Activated CD4-positive, alpha-beta T cell treated with anti-CD3 and anti-CD28 coated beads for 36 hours (primary cell): ENCODE measurements at places on chromosomes 7 and 10.

- H3K27ac ChIP-seq, result peak overlapping the region; percentile 6
- no peak for DNase-seq
- no peak overlapping the region for H3K4me3 ChIP-seq
- H3K4me1 ChIP-seq, result peaks cover 27% of the 10 kb centered on the region
Measured at GRCh38 chr10:97217299-97217698, 31.5 kb upstream of the SLIT1 start.

- no peak overlapping the region for H3K4me3 ChIP-seq
- no peak overlapping the region for H3K27ac ChIP-seq
- peaks cover 20% of the 10 kb centered on the region for H3K27me3 ChIP-seq
- H3K4me1 ChIP-seq, result peaks cover 6% of the 10 kb centered on the region
- DNase-seq, result peak; percentile 24
- no peaks in the 10 kb centered on the region for H3K36me3 ChIP-seq
Measured at GRCh38 chr10:10600004-10600403, 417.7 kb upstream of the CELF2 start.

DNA sequence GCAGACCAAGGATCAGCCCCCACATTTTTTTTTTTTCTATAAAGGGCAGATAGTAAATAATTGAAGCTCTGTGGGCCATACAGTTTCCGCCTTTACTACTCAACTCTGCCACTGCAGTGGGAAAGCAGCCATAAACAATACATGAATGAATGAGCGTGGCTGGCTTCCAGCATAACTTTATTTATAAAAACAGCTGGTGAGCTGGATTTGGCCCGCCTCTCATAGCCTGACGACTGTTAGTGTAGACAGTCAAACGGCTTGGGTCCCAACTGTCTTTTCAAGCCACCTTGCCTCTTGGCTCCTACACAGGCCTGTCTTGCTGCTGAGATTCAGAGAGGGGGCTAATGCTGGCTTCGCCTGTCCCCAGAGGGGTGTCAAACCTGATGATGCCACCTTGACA is 169.8 kb upstream of the GPR26 start:
- peaks cover 17% of the 10 kb centered on the region for H3K27me3 ChIP-seq
- H3K4me1 ChIP-seq, result no peaks in the 10 kb centered on the region
- H3K27ac ChIP-seq, result no peak overlapping the region
- no peak for DNase-seq

- no peaks in the 10 kb centered on the region for H3K36me3 ChIP-seq
- no peaks in the 10 kb centered on the region for H3K4me1 ChIP-seq
- no peaks in the 10 kb centered on the region for H3K27me3 ChIP-seq
- H3K4me3 ChIP-seq, result no peak overlapping the region
Measured at GRCh38 chr10:79158402-79159097, 89.8 kb downstream of the ZMIZ1 start.

DNA sequence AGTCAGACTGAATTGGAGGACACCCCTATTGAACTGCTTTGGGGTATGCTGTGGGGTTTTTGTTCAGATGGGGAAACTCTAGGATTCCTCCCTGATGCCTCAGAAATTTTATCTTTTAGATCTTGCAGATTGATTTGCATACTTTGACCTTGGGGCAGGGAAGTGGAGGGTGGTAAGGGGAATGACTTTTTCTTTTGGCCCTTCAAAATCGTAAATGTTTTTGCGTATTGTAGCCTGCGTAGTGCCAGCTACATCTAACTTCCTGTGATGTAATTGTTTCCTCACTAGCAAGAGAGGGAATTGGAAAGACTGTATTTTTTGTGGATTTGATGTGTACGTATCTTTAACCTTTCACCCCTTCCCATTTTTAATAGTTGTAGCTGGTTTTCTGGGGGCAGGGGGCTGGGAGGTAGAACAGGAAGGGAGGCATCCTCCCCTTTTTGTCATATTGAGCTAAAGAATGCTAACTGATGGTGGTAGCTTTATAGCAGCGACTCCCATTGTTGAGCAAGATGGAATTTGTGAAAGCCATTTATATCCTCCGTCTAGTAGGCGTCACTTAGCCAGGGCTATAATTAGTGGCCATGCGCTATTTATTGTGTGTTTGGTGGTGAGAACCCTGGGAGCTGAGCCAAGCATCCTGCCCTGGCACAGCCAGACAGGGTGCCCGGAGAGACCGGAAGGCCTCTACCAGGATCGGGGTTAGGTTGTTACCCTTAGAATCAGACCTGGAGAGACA is 11.3 kb downstream of the DUSP5 start:
- no peak for DNase-seq
- H3K27ac ChIP-seq, result no peak overlapping the region
- H3K36me3 ChIP-seq, result peaks cover 100% of the 10 kb centered on the region

DNA sequence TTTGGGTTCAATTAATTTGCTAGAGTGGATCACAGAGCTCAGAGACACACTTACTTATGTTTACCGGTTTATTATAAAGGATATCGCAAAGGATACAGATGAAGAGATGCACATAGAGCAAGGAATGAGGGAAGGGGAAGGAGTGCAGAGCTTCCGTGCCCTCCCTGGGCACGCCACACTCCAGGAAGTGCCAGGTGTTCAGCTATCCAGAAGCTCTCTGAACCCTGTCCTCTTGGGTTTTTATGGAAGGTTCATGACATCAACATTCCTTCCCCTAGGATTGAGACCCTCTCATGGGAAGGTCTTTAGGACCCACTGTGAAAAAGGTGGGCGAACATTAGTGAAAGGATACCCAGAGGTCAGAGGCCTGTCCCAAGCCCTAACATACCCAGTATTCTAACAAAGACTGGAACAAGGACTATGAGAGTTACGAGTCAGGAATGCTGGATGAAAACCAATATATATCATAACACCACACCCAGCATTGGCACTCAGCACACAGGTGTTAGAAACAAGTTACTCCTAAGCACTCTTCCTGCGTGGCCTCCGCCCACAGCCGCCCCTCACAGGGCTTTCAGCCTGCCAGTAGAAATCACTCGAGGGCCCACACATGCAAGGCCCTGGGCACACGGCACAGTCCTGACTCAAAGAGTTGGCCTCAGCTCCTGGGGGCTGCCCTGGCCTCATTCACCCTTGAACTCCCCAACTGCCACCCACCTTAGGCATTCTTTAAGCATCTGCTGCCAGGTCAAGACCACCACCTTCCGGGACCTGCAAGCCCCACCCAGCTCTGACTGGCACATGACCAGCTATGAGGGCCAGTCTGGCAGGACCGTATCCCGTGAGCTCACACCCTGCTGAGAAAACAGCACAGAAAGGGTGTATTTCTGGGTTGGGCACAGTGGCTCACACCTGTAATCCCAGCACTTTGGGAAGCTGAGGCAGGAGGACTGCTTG is 5.6 kb upstream of the AIFM2 start:
- H3K27ac ChIP-seq, result peak overlapping the region; percentile 23
- H3K4me3 ChIP-seq, result no peak overlapping the region

DNA sequence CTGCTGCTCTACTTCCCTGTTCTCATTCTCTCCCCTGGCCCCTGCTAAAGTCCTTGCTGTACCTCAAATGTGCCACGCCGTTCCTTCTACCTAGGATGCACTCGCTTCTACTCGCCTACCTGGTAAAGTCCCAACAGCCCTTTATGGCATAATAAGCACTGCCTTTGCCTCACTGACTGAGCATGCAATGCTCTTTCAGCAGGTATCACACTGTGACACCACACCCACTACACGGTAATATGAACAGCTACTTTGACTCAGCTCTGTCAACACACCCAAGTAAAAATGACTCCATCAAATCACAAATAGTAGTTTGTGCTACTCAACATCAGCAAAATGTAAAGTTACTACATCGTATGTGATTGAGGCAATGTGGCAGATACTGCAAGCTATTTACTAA is 37.6 kb downstream of the FAM204A start:
- H3K4me3 ChIP-seq, result no peak overlapping the region
- H3K27ac ChIP-seq, result no peak overlapping the region
- no peaks in the 10 kb centered on the region for H3K4me1 ChIP-seq
- peaks cover 12% of the 10 kb centered on the region for H3K36me3 ChIP-seq
- no peak for DNase-seq
- no peaks in the 10 kb centered on the region for H3K27me3 ChIP-seq

- H3K27ac ChIP-seq, result no peak overlapping the region
- peaks cover 14% of the 10 kb centered on the region for H3K27me3 ChIP-seq
Measured at GRCh38 chr7:149409895-149410294, 51.0 kb downstream of the ZNF777 start.

- no peak for DNase-seq
- H3K27me3 ChIP-seq, result no peaks in the 10 kb centered on the region
- no peak overlapping the region for H3K4me3 ChIP-seq
- H3K4me1 ChIP-seq, result no peaks in the 10 kb centered on the region
- no peaks in the 10 kb centered on the region for H3K36me3 ChIP-seq
Measured at GRCh38 chr7:30788640-30789333, 17.6 kb downstream of the MINDY4 start.

DNA sequence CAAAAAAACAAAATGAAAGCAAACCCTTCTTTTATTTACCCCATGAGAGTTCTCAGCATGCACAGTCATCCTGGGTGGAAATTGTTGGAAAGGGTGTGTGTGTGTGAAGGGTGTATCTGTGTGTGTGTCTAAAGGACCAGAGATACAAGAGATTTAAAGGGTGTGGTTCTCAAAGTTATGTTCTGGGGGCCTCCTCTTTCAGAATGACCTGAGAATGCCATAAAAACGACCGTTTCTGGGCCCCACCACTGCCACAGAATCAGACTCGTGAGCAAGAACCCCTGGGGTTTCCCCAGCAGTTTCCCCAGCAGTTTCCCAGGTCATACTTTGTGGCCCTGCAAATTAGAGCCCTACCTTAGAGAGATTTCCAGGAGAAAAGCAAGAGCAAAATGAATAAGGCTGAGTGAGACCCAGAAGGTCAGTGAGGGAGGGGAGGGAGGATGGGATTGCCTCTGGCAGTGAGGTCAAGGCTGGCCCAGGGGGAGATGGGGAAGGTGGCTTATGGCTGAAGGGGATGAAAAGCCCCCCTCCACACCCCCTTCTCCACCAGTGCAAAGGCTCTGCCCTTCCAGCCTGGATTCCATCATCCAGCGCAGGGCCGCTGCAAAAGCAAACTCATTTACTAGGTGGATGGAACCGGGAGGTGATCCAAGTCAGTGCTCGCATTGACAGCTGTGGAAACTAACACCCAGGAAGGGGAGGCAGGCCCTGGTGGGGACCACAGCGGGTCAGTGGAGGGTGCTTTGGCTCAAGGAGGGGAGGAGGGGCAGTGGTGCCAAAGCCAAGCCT is 10.2 kb downstream of the PYROXD2 start:
- no peak overlapping the region for H3K4me3 ChIP-seq
- no peaks in the 10 kb centered on the region for H3K27me3 ChIP-seq
- H3K36me3 ChIP-seq, result peaks cover 6% of the 10 kb centered on the region

DNA sequence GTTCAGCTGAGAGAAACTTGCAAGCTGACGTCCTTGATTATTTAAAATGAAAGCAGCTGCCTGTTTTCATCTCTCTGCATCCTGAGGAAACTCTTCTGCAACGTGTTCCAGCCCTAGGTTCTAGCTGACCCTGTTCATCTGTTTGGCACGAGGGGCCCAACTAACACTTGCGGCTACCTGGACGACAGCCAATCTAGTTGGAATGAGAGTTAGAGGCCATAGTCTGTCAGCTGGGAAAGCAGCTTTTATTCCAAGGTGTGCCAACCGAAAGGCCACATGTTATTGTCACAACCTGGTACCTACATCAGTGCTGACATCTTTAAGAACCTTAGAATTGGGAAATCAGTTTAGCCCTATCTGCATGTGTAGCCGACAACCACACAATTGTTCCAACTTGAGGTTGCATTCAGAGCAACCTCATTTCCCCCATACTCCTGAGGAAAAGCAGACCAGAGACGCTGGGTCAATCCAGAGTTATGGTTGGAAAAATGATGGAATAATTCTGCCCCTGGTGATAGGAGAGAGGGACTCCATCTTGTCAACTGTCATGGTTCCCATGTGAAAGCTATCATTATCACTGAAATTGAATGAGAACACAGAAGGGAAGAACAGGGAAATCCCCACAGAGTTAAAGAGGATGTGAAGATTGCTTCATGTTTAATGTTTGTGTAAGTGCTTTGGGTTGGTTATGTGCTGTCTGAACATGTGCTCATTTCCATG is 121.6 kb downstream of the EGFR start:
- no peak for DNase-seq
- H3K4me1 ChIP-seq, result peaks cover 9% of the 10 kb centered on the region
- H3K27ac ChIP-seq, result no peak overlapping the region
- H3K4me3 ChIP-seq, result no peak overlapping the region
- H3K27me3 ChIP-seq, result peaks cover 29% of the 10 kb centered on the region

GRCh38 chr10:24944512-24945255 is 7.7 kb downstream of the PRTFDC1 start:
- H3K27me3 ChIP-seq, result no peaks in the 10 kb centered on the region
- H3K4me1 ChIP-seq, result peaks cover 10% of the 10 kb centered on the region
- H3K36me3 ChIP-seq, result no peaks in the 10 kb centered on the region
- H3K4me3 ChIP-seq, result no peak overlapping the region
- no peak overlapping the region for H3K27ac ChIP-seq
- no peak for DNase-seq

- no peak overlapping the region for H3K27ac ChIP-seq
- no peak overlapping the region for H3K4me3 ChIP-seq
- peaks cover 15% of the 10 kb centered on the region for H3K4me1 ChIP-seq
- no peaks in the 10 kb centered on the region for H3K27me3 ChIP-seq
- DNase-seq, result peak; percentile 24
Measured at GRCh38 chr7:2641406-2642393, 9.9 kb downstream of the TTYH3 start.

GRCh38 chr10:77251297-77252013 is 386.2 kb downstream of the KCNMA1 start:
- no peaks in the 10 kb centered on the region for H3K36me3 ChIP-seq
- H3K27me3 ChIP-seq, result no peaks in the 10 kb centered on the region
- DNase-seq, result peak; percentile 16
- no peaks in the 10 kb centered on the region for H3K4me1 ChIP-seq
- no peak overlapping the region for H3K27ac ChIP-seq
- H3K4me3 ChIP-seq, result no peak overlapping the region

- DNase-seq, result no peak
- no peaks in the 10 kb centered on the region for H3K27me3 ChIP-seq
- no peak overlapping the region for H3K4me3 ChIP-seq
- peak overlapping the region; percentile 82 for H3K27ac ChIP-seq
- peaks cover 7% of the 10 kb centered on the region for H3K36me3 ChIP-seq
- H3K4me1 ChIP-seq, result peaks cover 32% of the 10 kb centered on the region
Measured at GRCh38 chr7:66679633-66680244, 51.1 kb downstream of the KCTD7 start.

DNA sequence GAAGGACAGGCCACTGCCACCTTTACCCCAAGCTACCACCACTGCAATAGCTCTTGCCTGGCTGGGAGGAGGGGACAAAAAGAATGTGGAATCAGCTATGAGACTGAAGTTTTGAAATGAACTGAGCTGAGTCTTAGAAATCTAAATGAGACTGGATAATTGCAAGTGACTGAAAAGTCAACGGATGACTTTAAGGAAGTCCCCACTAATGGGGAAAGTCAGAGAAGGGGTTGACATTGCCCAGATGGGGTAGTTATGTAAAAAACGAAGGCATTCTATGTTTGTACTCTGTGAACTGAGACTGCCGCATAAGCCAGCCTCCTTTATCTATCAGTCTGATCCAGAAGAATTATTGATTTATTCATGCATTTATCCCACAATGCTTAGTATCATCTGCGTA is 67.2 kb downstream of the RBM20 start:
- DNase-seq, result no peak
- no peak overlapping the region for H3K27ac ChIP-seq
